NCI-H2081 (cell line): ENCODE measurements at places on chromosomes 3 and 15.
A peak's percentile ranks its signal among the peaks of the same experiment; 100 is the strongest.

DNA sequence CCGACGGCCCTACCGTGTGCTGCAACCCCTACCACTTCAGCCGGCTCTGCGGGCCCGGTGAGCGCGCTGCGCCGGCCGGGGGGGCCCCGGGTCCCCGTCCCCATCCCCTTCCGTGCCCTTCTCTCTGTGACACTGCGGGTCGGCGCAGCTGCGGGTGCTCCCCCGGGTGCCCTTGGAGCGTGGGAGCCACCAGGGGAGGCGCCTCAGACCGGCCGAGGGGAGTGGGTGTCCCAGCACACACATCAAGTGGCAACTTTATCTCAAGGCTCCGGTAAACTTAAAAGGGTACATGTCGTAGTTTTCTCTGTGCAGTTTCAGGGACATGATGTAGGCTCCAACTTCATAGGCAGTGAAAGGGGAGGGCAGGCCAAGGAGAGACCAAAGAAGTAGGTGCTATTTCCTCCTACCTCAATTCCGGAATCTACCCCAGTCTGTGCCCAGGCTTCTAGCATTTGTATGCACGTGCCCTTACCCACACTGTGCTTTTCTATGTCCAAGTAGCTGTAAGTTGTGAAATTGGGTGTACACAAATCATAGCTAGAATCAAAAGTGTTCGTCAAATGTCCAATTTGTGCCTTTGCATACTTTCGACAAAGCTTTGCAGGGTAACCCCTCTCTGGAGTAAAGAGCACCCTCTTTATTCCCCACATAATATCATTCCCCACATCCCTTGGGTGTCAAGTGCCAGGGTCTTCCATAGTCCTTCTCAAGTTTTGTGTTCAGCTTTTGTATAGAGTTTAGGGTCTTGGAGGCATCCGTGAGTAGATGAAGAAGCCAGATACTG, 2.2 kb downstream of the SMAD6 start:
- no peak for DNase-seq

GRCh38 chr3:160003520-160004128, 15.0 kb downstream of the IL12A start:
- peak; percentile 76 for DNase-seq

GRCh38 chr3:13317596-13318320, 102.4 kb downstream of the NUP210 start:
- peak; percentile 60 for DNase-seq

DNA sequence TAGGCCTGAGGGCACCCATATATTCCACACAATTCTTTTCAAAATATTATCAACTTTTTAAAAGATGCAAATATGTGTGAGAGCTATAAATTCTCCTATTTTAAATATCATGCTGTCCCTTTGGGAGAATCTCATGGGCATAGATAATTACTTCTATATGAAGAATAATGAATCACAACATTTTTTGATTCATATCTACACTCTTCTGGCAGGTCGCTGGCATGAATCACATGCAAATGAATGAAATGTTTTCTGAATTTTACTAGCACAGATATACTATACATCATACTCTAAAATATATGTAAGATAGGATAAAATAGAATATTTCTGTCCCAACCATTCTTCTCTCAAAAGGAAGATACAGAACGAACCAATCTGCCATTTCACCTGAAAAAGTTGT, 277.7 kb upstream of the KCNH8 start:
- DNase-seq, result no peak

DNA sequence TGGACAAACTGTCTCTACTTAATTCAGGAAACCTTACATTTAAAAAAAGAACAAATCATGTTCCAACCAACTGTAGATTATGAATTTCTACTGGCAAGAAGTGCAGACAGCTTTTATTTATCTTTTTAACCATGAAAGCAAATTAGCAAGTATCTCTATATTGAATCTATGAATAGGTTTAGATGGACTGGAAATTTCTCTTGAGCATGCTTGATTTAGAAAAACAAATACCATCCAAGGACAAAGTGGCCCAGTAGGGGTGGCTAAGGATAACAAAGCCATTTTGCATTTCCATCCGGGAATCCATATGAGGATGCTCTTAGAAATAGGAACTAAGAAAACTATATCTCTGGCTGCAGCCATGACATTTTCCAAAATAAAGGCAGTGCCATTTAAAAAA, 150.6 kb downstream of the KCNMB2 start:
- no peak for DNase-seq

- DNase-seq, result no peak
Measured at GRCh38 chr3:69292959-69293574, 92.8 kb downstream of the FRMD4B start.

DNA sequence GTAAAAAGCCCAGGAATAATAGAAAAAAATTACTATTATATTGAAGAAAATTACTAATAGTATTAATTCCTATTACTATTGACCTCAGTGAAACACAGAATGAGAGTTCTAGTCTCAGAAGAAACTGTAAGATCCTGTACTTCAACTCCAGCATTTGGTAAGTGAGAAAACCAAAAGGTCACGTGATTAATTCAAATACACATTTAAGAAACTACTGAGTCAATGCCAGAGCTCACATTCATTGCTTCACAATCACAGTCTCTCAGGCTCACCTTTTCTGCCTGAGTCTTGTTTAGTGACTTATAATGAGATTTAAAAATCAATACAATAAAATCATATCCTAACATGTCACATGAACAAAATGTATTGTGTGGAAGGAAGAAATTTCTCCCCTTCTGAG, 556.1 kb downstream of the FGF12 start:
- no peak for DNase-seq

DNA sequence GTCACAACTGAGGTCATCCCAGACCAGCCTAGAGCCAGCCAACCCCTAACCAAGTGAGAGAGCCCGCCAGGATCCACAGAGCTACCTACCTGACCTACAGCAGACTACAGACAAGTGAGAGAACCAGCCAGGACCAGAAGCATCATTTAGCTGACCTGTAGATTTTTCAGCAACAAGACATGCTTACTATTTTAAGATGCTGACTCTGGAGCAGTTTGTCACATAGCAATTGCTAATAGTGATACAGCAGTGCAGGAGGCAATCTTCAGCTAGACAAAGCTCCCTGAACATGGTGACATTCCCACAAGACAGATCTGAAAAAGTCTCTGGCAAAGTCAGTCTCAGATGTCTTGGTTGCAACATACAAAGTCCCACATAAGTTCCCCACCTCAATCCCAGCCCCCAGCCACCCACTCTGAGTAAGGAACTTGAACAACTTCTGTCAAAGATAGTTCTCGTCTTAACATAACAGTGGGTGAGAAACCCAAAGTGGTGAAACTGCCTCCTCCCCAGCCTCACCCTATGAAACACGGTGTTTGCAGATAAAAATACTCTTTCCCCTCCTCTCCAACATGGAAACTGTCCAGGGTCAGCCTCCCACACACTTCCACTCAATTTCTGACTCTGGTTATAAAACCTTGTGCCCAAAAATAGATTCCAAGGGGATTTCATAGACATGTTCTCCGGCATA, 120.3 kb upstream of the SLC6A11 start:
- no peak for DNase-seq

DNA sequence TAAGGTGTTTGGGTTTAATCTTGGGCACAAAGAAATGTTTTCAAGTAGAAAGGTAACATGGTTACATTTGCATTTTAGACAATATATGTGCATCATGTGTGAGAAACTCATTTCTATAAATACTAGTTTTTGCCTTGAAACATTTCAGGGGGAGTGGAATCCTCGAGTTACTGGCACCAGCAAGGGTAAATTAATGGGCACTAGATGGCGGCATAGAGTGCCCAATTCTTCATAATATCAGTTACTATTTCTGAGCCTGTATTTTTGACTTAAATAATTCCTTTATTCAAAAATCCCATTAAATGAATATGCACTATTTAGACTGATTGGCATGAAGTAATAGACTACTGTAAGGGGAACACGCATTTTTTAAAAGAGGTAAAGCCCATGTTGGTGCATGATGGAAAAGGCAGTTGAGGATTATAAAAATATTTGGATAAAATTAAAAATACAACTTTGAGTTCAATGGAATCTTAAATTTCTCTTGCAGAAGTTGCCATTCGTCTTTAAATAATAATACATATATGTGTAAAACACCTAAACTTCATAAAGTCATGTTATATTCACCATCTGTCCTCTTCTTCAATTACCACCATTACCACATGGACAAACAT, 106.3 kb downstream of the ZBTB20 start:
- peak; percentile 47 for DNase-seq

- no peak for DNase-seq
Measured at GRCh38 chr3:190249414-190249813, 72.8 kb downstream of the CLDN1 start.
